NCI-H187 treated with DMSO at 0.1 percent for 48 hours (cell line): ENCODE measurements at places on chromosomes 12 and 14.

GRCh38 chr14:71320734-71321573, 413.7 kb downstream of the PCNX1 start:
- DNase-seq: no peak

DNA sequence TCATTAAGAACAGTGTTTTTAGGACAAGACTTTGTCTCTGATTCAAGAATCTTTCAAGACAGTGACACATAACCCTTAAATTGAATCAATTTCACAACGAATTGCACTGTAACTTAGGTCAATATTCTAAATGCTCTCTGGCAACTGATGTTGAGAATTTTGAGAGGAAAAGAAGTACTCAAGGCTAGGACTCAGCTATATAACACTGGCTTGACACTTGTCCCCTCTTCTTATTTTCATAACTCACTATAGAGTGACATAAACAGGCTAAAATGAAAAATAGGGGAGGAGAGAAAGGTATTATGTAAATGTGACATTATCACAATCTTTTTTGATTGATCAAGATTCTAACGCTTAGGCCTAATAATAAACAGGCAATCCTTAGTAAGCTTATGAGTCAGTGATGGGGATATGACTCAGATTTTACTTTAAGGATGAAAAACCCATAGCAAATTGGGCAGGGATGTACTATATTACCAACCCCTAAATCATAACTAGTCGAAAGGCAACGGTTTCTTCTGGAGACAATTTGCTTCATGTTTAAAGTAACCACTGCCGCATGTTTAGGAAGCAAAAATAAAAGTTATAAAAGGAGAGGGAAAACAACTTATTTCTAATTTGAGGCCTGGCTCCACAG, 10.9 kb downstream of the BTG1 start:
- DNase-seq: no peak

DNA sequence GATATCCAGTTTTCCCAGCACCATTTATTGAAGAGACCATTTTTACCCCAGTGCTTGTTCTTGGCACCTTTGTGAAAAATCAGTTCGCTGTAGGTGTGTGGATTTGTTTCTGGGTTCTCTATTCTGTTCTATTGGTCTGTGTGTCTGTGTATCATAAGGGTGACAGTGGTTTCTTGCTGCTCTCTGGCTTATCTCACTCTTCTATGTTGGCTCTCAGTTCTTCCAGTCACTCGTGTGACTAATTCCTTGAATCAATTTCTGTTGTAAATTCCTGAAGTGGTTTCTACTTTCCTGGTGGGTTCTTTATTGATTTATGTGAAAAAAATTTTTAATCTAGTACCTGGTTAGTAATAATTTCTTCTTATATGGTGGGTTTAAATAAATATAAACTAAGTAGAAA, 58.3 kb downstream of the OTOGL start:
- DNase-seq: no peak

DNA sequence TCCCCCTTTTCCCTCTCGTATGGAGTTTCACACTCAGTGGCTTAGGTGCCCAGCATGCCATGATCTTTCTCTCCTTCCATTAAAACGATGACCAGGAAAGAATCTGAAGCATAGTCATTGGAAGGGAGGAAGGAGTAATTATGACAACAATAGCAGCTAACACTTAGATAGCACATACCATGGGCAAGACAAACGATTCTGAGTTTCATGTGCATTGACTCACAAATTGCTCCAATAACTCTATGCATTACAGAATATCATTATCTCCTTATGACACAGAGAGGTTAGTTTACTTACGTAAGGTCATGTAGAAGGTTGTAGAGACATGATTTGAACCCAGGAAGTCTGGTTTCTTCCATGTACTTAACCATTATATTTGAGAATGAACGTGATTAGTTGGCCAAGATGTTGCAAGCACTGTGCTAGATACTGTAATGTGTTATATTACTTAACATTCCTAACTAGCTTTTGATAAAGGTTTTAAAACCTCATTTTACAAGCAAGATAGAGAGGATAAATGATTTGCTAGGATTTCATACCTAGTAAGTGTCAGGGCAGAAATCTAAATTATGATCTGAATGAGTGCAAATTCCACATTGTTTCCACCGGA, 162.4 kb downstream of the CAND1 start:
- DNase-seq: no peak

DNA sequence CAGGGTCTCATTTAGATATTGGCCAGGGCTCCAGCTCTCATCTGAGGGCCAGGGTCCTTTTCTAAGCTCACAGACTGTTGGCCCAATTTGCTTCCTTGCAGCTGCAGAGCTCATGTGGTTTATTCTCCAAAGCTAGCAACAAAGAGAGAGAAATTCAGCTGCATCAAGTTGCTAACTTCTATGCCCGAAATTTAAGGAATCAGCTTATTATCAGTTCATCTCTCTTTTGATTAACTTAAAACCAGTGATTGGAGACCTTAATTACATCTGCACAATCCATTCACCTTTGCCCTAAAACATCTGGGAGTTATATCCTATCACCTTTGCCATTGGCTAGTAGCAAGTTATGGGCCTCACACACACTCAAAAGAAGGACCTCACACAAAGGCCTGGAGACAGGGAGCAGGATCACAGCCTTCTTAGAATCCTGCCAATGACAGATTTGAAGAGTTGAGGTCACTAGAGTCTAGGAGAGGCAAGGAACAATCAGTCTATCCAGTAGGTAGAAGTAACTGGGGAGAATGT, 258.8 kb upstream of the GARIN6 start:
- no peak for DNase-seq

DNA sequence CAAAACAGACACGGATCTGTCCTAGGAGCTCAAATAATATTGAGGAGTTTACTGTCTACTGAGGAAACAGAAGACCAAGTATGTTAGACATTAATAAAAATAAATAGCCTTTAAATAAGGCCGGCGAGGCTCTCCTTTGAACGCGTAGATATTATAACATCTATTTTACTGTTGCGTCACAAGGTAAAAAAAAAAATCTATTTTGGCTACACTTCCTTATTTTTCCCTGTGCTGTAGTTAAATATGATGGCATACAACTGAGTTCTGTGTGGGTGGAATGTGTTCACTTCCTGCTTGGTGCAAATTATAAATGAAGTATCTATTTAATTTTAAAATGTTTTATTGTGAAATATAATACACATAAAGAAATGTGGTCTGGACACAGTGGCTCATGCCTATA, 17.2 kb upstream of the RAD52 start:
- no peak for DNase-seq

- DNase-seq: peak; percentile 67
Observed at GRCh38 chr14:59919570-59920377, at the start of gene LRRC9. Gene LRRC9 (plus strand): TSS chr14:59920144.

GRCh38 chr14:106778986-106779385, 1252.6 kb downstream of the TMEM121 start:
- no peak for DNase-seq

GRCh38 chr14:79028281-79028680, 858.1 kb downstream of the NRXN3 start:
- DNase-seq: no peak

- no peak for DNase-seq
Observed at GRCh38 chr14:68306265-68306933, 486.5 kb downstream of the ZFP36L1 start.

- DNase-seq: no peak
Observed at GRCh38 chr14:92760524-92760805, 12.0 kb upstream of the LGMN start.

GRCh38 chr14:38290601-38291188, 34.8 kb upstream of the CLEC14A start:
- no peak for DNase-seq

GRCh38 chr12:28781671-28782652, 367.1 kb upstream of the FAR2 start:
- no peak for DNase-seq

GRCh38 chr12:13686260-13686659, 295.1 kb downstream of the GRIN2B start:
- DNase-seq: no peak

DNA sequence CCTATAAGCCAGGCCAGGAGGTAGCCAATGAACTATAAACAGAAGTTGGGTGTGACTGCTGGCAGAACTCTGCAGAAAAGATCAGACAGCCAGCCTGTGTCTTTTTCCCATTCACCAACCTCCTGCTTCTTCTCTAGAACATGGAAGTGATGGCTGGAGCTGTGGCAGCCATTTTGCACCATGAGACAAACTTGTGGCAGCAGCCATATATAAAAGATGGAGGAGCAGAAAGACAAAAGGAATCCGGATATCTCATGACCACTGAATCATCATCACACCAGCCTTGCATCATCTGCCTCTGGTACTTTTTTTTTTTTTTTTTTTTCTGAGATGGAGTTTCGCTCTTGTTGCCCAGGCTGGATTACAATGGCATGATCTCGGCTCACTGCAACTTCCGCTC, 8.7 kb downstream of the BEGAIN start:
- DNase-seq: no peak

GRCh38 chr14:53542732-53543131, 389.6 kb upstream of the DDHD1 start:
- no peak for DNase-seq

GRCh38 chr12:15435597-15435996, 113.3 kb downstream of the PTPRO start:
- no peak for DNase-seq

GRCh38 chr14:81727218-81727617, 193.6 kb upstream of the SEL1L start:
- no peak for DNase-seq

DNA sequence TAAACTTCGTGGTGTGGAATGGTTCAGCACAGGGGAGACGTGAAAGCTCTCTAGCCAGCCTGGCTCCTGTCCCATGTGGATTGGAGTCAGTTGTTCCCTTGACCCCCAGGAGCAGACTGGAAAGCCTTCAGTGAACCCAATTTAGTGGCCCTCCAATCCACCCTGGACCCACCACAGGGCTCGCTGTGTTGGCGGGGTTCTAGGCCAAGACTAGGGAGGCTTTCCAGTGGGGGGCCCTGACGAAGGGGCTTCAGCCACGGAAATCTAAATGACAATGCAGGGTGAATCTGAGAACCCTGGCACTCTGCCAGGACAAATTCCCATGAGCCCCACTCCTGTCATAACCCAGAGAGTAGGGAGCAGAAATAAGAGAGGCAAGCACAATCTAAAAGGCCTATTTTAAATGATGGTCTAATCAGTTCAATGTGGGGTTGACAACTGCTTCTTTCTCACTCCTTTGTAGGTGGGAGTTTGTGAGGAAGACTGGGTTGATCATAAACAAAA, 110.8 kb downstream of the SLC35F4 start:
- DNase-seq: no peak

GRCh38 chr14:81435391-81436295, 35.5 kb upstream of the STON2 start:
- DNase-seq: no peak

GRCh38 chr12:123767613-123768012, 5.5 kb downstream of the DNAH10 start:
- no peak for DNase-seq

DNA sequence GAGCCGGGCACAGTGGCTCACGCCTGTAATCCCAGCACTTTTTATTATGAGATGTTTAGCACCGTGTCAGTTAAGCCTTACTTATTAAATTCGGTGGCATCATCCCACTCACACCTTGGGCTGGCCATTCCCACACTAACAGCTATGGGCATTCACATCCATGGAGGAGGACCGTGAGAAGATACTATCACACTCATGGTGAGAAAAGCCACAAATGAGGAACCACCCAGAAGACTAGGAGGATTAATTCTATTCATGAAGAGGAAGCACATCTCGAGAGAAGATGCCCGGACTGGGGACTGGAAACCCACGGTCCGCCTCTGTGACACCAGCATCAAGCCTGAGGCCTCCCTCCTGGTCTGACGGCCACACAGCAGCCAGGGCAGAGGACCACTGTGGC, 4.9 kb downstream of the CDC42BPB start:
- no peak for DNase-seq

- no peak for DNase-seq
Observed at GRCh38 chr14:68808696-68809480, 16.0 kb upstream of the ZFP36L1 start.

GRCh38 chr12:57219205-57219992, 2.8 kb downstream of the NXPH4 start:
- no peak for DNase-seq

- no peak for DNase-seq
Observed at GRCh38 chr12:21476949-21477348, 24.5 kb downstream of the RECQL start.
